ENCODE measurements at places on chromosomes 4 and X.

DNA sequence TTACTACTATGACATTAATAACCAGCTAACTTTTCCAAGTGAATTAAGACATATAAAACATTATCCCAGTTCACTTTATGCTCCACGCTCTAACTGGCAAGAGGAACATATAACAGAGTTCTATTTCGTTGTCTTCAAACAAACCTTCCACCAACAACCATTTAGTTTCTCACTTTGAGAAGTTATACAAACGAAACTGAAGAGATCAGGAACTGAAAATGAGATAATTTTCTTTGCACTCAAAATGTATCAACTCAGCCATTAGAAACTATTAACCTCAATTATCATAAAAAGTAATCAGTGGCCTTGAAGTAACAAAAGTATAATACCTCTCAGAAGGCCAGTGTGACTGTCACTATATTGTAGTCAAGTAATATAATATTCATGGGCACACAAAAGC is 70.1 kb downstream of the CHM start:
- no peak for DNase-seq

DNA sequence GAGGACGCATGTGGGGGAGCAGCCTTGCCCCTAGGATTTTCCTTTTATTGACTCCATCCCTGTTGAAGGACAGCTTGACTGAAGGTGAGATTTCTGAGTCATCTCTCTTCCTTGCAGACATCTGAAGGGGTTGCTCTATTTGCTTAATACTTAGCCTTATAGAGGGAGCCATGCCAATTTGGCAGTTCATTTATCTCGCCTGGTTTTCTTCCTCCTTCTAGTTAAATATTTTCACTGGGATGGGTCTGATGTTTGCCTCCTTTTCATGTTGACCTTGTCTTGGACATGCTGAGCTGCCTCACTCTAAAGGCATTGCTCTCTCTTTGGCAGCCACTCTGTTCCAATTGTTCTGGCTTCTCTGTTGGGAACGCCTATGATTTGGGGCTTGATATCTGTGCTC is 151.0 kb upstream of the PSAPL1 start:
- no peak for DNase-seq

DNA sequence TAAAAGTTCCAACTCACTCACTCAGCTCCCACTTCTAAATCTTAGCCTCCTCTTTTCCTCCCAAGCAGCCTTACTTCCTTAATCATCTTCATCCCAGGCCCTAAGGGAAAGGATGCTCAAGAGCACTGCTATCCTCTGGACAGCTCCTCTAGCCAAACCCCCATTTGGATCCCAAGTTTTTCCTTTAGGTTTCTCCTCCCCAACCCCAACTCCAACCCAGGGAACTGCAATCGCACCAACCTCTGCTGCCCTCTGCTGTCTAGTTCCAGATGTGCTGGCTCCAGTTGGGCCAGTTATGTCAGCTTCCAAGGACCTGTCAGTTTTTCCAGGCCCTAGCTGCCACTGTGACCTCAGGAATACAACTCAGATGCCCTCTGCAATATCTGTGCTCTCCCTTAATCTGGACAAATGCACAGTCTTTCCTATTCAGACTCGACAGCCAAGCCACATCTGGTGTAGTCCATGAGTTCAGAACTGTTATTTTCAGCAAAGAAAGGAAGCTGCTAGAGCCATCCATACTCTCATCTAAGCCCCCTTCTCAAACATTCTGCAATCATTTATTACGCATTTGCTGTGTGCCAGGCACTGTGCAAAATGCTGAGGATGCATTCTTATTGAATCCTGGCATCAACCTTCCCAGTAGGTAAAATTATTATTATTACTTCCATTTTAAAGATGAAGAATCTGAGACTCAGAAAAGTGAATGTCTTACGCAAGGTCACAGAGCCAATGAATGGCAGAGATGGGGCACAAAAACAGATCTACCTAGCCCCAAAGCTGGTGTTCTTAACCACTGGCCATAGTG is 12.3 kb upstream of the XPNPEP2 start:
- peak; percentile 70 for DNase-seq

- no peak for DNase-seq
These were observed 85.4 kb downstream of the PHKA2 start for GRCh38 chrX:18898492-18898891.

DNA sequence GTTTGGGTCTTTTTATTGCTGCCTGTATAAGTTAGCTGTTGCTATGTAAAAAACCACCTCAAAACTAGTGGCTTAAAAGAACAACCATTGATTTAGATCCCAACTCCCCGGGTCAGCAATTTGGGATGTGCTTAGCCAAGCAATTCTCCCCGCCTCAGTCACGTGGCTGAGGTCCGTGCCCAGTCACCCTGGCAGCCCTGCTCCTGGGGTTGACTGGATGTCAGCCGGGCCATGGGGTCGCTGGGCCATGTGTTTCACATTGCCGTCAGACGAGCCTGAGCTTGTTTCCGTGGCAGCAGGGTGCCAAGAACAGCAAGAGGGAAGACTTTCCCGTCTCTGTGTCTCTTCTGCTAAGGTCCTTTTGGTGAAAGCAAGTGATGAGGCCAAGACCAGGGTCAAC is 345.7 kb upstream of the FAT1 start:
- peak; percentile 19 for DNase-seq

GRCh38 chr4:76306882-76307659 is 538 bp downstream of the STBD1 start:
- DNase-seq, result peak; percentile 65

- DNase-seq, result no peak
These were observed 115.5 kb upstream of the MYOZ2 start for GRCh38 chr4:119020158-119020557.

GRCh38 chr4:84420608-84421007 is 78.5 kb downstream of the NKX6-1 start:
- DNase-seq, result no peak

GRCh38 chrX:42495139-42495538 is 282.8 kb downstream of the PPP1R2C start:
- no peak for DNase-seq

DNA sequence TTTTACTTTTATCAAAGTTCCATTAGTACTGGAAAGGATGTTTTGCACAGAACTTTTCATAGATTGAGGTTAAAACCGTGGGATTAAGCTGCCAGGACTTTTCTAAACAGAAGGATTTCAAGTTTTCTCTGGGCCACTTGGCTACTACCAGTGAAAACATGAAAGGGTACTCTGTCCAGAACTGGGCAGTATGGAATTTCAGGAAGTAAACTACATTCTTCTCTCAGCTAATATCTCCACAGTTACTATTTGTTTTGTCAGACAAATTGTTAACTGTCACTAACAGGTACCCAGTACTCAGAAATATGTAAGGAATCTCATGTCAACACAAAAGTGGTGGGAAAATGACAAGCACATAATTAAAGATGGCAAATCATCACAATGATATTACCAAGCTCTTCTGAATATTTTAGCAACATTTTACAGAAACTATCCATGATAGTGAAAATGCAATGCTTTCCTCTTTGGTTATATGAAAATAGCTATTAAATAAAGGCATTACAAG is 454.4 kb downstream of the C4orf33 start:
- DNase-seq, result no peak

DNA sequence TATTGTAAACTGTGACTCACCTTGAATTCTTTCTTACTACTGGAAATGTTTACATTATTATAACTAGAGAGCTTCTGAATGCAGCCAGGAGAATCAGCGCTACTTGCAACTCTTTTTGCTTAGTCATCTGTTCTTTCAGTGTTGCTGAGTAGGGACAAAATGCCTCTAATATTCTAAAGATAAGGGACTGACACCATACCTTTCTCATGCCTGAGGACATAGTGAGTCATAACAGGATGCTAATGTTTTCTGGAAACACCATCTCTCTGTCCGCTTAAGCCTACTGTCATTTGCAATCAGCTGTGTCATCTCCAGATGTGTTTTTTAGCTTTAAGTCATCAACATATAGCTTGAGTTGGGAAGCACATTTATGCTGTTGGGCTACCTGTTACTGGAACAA is 108.3 kb downstream of the QRFPR start:
- no peak for DNase-seq

GRCh38 chrX:55801811-55802210 is 84.3 kb downstream of the RRAGB start:
- no peak for DNase-seq

DNA sequence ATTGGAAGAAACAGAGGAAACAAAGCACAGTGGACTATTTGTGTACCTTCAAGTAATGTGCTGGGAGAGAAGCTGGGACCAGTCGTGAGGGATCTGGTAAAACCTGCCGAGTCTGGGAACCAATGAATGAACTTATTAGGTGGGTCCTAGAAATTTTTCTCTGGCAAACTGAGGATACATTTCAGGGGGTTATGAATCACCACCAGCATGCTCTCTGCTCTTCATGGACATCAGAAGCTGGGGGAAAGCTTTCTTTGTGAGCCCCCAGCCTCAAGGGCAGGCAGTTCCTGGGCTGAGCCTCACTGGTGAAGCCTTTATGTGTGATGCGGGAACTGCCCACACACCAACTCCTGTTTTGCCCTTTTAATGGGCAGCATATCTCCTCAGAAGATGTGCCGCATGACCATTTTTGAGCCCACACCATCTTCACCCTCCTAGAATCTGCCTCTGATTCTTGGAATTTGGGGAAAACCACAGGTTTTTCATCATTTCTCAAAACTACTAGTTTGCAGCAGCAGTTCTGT is 95.4 kb upstream of the ENPP6 start:
- DNase-seq, result no peak

GRCh38 chr4:64156253-64156652 is 253.0 kb downstream of the TECRL start:
- DNase-seq, result no peak

DNA sequence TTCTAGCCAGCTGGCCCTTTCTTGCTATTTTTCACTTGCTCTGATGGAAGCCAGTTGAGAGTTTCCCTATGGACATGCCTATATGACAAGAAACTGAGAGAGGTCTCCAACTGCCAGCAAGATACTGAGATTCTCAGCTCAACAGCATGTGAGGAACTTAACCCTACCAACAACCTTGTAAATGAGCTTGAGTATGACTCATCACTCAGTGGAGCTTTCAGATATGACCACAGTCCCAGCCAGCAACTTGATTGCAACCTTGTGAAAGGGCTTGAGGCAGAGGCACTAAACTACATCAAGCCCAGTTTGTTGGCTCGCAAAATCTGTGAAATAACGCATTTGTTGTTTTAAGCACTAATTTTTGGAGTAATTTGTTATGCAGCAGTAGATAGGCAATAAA is 175.8 kb downstream of the COMMD8 start:
- no peak for DNase-seq

GRCh38 chrX:19964017-19964710 is 26.7 kb downstream of the BCLAF3 start:
- no peak for DNase-seq

GRCh38 chrX:130172127-130172845 is 524 bp downstream of the RAB33A start:
- DNase-seq, result peak; percentile 14

DNA sequence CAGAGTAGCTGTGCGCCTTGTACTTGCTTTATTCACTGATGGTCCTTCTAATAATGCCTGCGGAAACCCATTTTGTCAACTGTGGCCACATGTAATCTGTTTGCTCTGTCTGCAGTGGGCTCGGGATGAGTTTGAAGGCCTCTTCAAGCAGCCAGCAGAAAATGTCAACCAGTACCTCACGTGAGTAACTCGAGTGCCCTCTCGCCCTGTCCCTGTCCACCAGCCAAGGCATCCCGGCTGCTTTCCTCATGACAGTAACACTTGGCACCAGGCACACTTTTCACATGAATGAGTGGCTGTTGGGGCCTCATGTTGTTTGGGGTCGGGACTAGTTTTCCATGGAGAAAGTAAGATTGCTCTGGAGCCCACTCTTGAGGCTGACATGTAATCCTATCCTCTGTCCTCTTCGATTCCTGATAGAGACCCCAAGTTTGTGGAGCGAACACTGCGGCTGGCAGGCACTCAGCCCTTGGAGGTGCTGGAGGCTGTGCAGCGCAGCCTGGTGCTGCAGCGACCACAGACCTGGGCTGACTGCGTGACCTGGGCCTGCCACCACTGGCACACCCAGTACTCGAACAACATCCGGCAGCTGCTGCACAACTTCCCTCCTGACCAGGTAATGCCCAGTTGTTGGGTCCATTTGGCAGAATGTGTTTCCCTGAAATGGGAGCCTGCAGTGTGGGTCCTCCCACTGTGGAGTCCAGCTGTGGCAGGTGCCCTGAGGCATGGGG is 8.8 kb upstream of the CDK16 start:
- no peak for DNase-seq

GRCh38 chr4:14217401-14217800 is 589.9 kb upstream of the BOD1L1 start:
- DNase-seq, result no peak

- DNase-seq, result no peak
These were observed 102.4 kb downstream of the CEP135 start for GRCh38 chr4:56051029-56051709.

DNA sequence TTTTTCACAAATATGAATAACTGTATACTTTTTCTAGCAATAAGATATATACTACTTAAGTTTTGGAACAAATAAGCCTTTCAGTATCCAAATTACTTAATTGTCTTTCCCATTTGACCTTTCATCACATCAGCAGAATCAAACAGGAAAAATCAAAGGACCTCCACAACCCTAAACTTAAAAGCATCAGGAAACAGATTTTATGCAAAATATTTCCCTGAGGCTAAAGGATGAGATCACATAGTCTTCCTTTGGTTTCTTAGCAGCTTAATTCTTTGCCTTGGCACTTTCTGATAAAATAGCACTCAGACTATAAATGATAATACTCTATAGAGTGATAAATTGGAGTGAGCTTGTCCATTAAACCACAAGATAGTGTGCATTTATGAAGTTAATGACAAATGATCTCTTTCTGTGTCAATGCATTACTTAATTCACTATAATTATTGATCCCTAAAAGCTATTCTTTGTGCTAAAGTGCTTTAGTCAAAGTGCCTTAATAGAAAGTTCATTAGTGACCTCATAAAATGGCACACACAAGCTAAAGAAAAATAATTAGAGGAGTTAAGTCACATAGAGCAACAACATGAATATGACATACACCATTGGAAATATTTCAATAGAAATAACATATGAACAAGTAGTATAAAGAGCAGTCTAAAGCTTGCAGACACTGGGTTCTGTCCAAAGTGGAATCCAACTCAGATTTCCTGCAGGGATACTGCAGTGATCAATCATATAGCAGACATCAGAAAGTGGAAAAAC is 15.7 kb upstream of the NDST3 start:
- DNase-seq, result no peak

GRCh38 chr4:20288047-20288650 is 36.4 kb downstream of the SLIT2 start:
- no peak for DNase-seq

All from nephron progenitor cell (in vitro differentiated cells).